ENCODE measurements at places on chromosomes 1 and 21.

GRCh38 chr1:167659450-167659849 lies 29.4 kb downstream of the RCSD1 start:
- no peak for DNase-seq

DNA sequence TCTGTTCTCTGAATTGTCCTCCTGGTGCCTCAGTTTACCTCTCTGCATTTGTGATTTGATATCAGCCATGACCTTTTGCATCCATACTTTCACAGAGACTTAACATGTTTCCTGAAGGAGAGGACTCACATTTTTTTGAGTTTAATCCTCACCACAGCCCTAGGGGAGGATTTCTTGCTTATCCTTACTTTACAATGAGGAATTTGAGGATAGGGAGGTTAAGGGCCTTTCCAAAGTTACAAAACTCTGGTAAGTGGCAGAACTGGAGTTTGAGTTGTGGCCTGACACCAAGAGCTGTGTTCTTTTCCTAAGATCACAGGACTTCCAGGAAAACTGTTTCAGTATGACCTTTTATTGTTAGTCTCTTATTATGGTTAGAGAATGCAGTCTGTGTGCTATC lies 34.2 kb downstream of the TNFRSF8 start:
- no peak for DNase-seq

- no peak for DNase-seq
Observed at GRCh38 chr21:42644223-42645208, 8.9 kb upstream of the PDE9A start.

DNA sequence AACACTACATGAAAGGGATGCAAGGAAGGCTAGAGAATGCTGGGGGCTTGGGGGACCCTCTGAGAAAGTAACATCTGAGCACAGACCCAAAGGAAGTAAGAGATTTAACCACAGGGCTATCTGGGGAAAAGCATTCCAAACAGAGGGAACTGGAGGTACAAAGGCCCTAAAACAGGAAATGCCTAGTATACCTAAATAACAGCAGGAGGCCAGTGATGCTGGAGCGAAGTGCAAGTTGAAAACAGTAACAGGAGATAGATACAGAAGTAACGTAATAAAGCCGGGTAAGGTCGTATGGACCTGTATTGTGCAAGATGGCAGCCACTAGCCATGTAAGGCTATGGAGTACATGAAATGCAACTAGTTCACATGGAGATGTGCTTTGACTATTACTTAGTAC lies 52.1 kb downstream of the CD34 start:
- DNase-seq: peak; percentile 17

DNA sequence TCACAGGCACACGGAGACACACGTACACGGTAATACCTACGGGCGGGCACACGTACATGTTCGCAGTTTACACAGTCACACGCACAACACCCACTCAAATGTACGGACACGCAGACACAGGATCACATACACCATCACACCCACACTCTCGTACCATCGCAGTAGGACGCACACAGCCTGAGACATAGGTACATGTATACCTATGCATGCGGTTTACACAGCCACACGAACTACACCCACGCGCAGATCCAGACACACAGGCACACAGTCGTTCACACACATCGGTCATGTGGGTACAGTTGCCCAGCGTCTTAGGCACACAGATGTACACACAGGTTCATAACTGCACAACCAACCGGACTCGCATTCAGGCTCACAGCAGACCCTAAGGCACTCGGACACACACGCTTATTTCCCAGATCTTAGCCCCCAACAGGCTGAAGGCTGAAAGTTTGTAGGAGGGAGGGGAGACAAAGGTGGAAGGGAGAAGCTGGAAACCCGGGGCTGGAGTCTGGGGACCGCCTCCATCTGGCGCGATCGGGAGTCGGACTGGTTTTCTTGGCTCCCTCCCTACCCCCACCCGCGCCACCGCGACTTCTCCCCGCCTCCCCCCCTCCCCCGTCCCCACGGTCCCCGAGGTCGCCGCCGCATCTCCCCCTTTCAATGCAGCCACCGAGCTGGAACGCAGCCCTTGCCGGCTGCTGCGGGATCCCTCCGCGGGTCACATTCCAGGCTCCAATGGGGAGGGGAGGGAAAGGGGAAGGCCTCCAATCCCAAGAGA lies 51.9 kb upstream of the SYNC start:
- no peak for DNase-seq

DNA sequence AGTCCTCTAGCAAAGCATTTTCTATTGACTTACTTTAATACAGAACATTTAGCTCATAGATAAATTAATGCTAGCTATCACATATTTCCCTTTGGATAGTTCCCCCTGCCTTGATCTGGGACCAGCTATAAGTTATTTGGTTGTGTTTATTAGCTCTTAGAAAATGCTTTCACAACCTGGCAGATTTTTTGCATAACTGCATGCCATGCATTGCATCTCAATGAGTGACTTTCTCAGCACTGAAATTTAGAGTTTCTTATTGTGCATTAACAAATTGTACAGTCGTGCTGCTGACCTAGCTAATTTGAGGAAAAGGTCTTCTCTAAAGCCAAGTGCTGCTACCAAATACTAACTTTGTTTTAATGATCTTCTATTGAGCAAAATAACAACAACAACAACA lies 164.8 kb downstream of the PLPPR5 start:
- no peak for DNase-seq
